WTC11 (cell line): ENCODE measurements at places on chromosomes 2 and 18. TPM values are rescaled to one million over a fixed set of nuclear protein-coding genes. Genes with fewer than 3 reads are reported as not detected.
A peak's percentile ranks its signal among the peaks of the same experiment; 100 is the strongest.

Gene SSB
- 201 to 235 TPM (median 202 TPM) in 3 replicates for total RNA-seq

DNA sequence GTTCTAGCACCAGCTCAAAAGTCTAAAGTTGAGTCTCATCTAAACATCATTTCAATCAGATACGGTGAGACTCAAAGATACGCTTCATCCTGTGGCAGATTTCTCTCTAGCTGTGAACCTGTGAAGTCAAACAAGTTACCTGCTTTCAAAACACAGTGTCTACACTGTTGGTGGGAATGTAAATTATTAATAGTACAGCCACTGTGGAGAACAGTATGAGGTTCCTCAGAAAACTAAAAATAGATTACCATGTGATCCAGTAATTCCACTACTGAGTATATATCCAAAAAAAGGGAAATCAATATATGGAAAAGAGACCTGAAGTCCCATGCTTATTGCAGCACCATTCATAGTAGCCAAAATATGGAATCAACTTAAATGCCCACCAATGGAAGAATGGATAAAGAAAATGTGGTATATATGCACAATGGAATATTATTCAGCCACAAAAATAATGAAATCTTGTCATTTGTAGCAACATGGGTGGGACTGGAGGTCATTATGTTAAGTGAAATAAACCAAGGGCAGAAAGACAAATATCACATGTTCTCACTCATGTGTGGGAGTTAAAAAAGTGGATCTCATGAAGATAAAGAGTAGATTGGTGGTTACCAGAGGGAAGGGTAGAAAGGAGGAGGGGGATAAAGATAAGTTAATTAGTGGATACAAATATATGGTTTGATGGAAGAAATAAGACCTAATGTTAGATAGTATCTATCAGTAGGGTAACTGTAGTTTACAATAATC is 11.7 kb downstream of the UBR3 start:
- DNase-seq = no peak

DNA sequence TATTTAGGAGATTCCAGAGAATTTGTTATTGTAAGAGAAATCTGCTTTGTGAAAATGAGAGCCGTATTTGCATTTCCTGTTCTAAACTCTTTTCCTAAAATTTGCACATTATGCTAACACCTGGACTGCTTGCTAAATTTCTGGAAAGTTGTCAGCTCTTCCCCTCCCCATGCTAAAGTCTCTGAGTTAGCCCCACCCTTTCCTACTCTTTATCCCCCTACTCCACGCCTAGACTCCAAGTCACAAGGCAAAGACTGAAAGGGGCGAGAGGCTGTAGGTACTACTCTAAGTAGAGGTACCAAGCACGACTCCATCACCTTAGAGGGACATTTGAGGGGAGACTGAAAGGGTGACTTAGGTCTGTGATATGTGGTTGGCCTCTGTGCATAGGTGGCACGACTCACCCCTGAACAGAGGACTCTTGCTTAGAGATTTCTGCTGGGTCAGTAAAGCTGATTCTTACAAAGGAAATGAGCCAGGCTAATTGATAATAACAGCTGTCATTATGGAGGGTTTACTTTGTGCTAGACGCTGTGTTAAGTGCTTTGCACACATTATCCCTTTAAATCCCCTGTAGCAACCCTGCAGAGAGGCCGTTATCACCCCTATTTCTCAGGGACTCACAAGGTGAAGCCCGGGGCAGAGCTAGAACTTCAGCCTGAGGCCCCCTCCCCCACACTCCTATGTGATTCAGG is 373.5 kb downstream of the EN1 start:
- peak; percentile 21 for DNase-seq

GRCh38 chr18:35710581-35710980 is 129.0 kb downstream of the GALNT1 start:
- no peak for DNase-seq

- no peak for DNase-seq
Observed at GRCh38 chr2:67323209-67323991, 73.7 kb upstream of the ETAA1 start.

GRCh38 chr18:35348001-35348400 is 3.8 kb upstream of the ZNF24 start:
- no peak for DNase-seq

- no peak for DNase-seq
Observed at GRCh38 chr2:10002109-10002508, 41.2 kb upstream of the KLF11 start.
